NCI-H524 treated with DMSO at 0.1 percent for 48 hours (cell line): ENCODE measurements at places on chromosomes 12 and 14.

GRCh38 chr12:120846721-120847120 lies 57.4 kb downstream of the SPPL3 start:
- no peak for DNase-seq

DNA sequence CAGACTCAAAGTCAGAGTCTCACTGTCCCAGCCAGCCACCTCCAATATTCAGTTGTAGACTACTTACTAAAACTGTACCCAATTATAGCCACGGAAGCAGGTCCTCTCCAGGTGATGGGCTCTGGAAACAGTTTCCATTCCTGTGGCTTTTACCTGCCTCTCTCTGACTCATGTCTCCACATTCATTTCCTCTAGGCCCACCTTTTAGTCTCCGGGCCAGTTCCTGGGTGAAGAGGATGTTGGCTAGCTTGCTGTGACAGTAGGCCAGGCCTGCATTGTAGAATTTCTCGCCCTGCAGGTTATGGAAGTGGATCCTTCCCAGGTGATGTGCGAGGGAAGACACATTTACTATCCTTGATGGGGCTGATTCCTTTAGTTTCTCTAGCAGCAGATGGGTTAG lies 5.6 kb downstream of the RDH11 start:
- DNase-seq = no peak

- DNase-seq = no peak
Measured at GRCh38 chr12:28415755-28416154, 225.5 kb downstream of the CCDC91 start.

GRCh38 chr12:43151441-43151981 lies 400.5 kb downstream of the ADAMTS20 start:
- DNase-seq = no peak

- no peak for DNase-seq
Measured at GRCh38 chr12:19338405-19338804, 100.9 kb upstream of the AEBP2 start.

- DNase-seq = no peak
Measured at GRCh38 chr14:73208390-73208789, 28.9 kb upstream of the PAPLN start.

DNA sequence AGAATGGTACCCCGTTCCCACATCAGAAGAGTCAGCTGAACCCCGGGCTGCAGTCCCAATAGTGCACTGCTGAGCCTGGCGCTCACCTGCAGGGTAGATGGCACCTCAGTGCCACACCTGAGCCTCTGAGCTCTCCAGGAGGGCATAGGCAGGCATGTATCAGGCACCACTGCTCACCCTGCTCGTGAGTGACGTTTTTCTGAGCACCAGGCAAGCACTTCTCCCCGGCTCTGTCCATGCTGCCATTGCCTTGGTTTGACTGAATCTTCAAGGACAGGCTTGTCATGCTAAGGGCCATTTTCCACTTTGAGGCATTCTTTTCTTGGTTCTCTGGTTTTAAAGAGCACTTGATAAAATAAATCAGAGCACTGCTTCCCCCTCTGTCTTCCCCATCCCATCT lies 161.6 kb upstream of the PRMT8 start:
- DNase-seq = no peak

DNA sequence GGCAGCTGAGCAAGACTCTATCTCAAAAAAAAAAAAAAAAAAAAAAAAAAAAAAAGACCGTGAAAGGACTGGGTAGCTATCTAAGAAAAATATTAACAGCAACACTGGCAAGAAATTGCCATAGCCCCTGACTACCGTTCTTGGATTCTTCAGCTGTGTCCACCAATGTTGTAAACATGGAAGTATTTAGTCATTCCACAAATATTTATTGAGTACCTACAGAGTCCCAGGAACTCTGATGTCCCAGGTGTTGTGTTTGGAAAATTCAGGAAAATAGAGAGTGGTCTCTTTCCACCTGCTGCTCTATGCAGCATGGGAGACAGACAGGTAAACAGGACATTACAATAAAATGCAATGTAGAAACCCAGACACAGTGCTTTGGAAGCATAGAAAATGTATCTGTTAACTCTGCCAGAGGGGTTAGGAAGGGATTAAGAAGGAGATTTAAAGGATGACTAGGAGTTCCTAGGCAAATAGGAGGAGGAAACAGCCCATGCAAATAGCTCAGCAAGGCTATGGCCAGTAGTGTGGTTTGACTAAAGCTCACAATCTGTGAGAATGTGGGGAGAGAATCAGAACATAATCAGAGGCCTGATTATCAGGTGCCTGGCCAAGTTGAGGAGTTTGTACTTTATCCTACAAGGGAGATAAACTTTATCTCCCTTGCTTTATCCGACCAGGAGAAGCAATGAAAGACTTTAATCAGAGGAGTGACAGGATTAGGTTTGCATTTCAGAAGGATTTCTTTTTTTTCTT lies 2.1 kb upstream of the DLST start:
- no peak for DNase-seq
